ENCODE measurements at places on chromosomes 2 and 18. TPM values are rescaled to one million over a fixed set of nuclear protein-coding genes. Genes with fewer than 3 reads are reported as not detected.

GRCh38 chr18:78085241-78086185, 835.9 kb downstream of the GALR1 start:
- DNase-seq: peak; percentile 84

DNA sequence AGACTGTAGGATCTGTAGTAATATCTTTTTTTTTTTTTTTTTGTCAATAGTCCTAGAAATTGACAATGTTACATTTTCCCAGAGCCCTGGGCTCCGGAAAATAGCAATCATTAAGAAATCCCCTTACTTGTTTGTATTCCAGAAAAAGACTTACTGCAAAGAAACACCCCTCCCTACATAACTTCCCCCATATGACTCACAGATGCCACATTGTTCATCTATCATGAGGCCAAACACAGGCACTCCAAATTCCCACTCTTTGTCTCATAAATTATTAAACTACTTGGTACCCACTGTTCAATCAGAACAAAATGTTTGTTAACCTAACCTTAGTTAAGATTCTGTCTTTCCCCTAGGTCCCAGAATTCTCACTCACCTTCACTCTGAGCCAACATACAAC, 53.5 kb downstream of the TEX51 start:
- no peak for DNase-seq

The TTC27 gene
- total RNA-seq: 4.9 TPM

DNA sequence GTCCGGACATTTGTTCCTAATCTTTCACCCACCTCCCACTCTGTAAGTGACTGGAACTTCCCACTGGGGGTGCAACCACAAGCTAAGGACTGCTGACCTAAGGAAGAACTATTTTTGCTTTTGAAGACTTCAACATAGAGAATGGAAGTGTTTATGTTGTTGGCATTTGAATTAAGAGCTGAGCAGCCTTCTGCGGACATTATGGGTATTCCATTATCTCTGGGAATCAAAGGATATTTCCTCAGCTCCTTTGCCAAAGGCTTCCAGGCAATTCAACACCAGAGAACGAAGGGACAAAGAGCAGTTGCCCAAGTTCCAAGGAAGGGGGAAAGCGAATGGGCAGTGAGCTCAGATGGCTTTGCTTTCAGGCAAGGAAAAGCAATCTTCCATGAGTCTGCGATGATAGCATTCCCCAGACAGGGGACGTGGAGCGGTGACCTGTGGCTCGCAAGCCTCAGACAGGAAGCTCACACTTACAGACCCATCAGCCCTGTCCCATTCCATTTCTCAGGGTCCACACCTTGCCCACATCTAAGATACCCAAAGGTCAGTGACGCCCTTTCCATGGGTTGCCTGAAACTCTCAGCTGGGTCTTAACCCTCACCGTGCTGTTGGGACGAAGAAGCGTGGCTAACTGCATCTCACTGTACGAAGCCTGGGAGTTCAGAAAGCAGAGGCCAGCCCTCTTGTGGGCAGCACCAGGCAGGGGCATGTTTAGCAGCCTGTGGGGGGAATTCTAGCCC, 116.8 kb downstream of the COPS8 start:
- no peak for DNase-seq

DNA sequence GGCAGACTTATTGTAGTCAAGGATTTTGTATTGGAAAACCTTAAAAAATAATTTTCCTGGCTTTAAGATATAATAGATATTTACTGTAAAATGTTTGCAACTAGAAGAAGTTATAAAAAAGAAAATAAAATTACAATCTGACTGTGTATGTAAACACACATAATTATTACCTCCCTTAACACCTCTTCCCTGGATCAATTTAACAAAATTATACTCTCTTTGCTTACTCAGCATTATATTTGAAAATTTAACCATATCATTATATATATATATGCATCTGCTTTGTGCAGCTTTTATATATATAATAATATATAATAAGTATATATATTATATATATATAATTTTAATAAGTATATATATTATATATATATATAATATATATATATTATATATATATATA, 131.7 kb upstream of the FAM98A start:
- no peak for DNase-seq

The GCG gene
- total RNA-seq: not detected

GRCh38 chr2:127360242-127360641, 27.5 kb downstream of the MAP3K2 start:
- DNase-seq: no peak

DNA sequence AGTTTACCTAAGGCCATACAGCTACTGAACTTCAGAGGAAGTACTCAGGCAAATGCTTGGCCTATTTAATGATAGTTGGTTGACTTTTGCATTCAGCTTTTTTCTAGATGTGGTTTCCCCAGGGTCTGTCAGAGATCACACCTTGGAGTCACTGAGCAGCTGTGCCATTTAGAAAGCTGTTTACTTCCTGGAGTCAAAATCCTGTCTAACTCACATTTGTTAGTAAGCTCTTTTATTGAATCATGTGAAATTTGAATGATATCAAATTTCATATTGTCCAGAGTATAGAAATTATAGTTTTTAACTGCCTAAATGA, 7.6 kb upstream of the TRIB2 start:
- DNase-seq: no peak

The SERPINB10 gene
- 1.0 TPM for total RNA-seq

The RPS27A gene
- 3,345 TPM for total RNA-seq

- no peak for DNase-seq
These were observed 203.4 kb downstream of the ASXL3 start for GRCh38 chr18:33781429-33781828.

Data from H4 (cell line).